ENCODE measurements at places on chromosomes 4 and X. TPM values are rescaled to one million over a fixed set of nuclear protein-coding genes. Genes with fewer than 3 reads are reported as not detected.
A peak's percentile ranks its signal among the peaks of the same experiment; 100 is the strongest.

Gene TBX22
- polyA plus RNA-seq, result not detected

Gene GC
- not detected for polyA plus RNA-seq

DNA sequence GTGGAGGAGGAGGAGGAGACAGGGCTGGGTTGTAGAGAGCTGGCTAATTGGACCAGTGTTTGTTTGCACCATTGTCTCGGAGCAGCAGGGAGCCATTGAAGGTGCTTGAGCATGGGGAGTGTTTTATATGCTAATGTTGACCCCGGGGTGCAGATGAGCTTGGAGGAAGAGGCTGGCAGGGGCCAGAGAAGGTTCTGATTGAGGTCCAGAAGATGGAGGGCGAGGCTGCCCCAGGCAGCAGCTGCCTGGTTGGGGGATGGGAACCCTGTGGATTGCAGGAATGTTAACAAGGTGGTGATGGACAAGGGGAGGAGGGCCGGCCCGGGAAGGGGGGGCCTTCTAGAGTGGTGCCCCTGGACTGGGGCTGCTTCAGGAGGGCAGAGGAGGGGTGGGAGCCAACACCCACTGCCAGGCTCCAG lies 18.0 kb downstream of the DOK7 start:
- H3K27me3 ChIP-seq, result no peaks in the 10 kb centered on the region
- H3K4me3 ChIP-seq, result no peak overlapping the region
- peaks cover 9% of the 10 kb centered on the region for H3K4me1 ChIP-seq
- no peaks in the 10 kb centered on the region for H3K36me3 ChIP-seq
- no peak overlapping the region for H3K27ac ChIP-seq

Gene TENT5D
- not detected for polyA plus RNA-seq

DNA sequence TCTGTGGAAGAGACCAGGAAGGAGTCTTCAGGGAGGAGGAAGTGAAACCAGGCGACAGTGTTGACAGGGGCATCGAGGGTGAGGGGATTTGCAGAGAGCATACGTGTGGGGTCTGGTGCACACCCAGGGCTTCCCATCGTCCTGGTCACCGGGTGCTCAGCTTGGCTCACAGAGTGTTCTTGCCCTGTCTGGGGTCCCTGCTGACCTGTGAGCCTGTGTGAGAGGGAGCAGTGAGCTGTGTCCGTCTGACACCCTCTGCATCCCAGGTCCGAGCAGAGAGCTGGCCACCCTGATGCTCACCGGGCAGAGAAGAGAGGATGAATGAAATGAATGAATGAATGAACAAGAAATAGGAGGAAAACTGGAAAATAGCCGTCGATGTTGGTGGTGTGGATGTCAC lies 46.5 kb downstream of the CPZ start:
- no peak overlapping the region for H3K27ac ChIP-seq
- H3K4me1 ChIP-seq, result no peaks in the 10 kb centered on the region
- no peaks in the 10 kb centered on the region for H3K27me3 ChIP-seq
- H3K4me3 ChIP-seq, result no peak overlapping the region
- no peak for DNase-seq
- H3K36me3 ChIP-seq, result no peaks in the 10 kb centered on the region

Gene PPEF2
- not detected for polyA plus RNA-seq

GRCh38 chr4:171954650-171955049 lies 141.4 kb downstream of the GALNTL6 start:
- no peaks in the 10 kb centered on the region for H3K36me3 ChIP-seq
- no peaks in the 10 kb centered on the region for H3K27me3 ChIP-seq
- DNase-seq, result no peak

- no peak overlapping the region for H3K27ac ChIP-seq
- DNase-seq, result no peak
- no peak overlapping the region for H3K4me3 ChIP-seq
- H3K4me1 ChIP-seq, result no peaks in the 10 kb centered on the region
Measured at GRCh38 chrX:68648960-68649359, 1.5 kb downstream of the STARD8 start.

GRCh38 chr4:14990484-14990883 lies 11.8 kb upstream of the CPEB2 start:
- H3K27me3 ChIP-seq, result peaks cover 4% of the 10 kb centered on the region
- no peak for DNase-seq
- H3K4me3 ChIP-seq, result no peak overlapping the region
- H3K27ac ChIP-seq, result no peak overlapping the region
- H3K36me3 ChIP-seq, result no peaks in the 10 kb centered on the region

Gene LRCH2
- not detected for polyA plus RNA-seq

GRCh38 chr4:182575225-182575624 lies 332.0 kb downstream of the TENM3 start:
- no peaks in the 10 kb centered on the region for H3K4me1 ChIP-seq
- no peak for DNase-seq
- H3K27me3 ChIP-seq, result no peaks in the 10 kb centered on the region

GRCh38 chr4:152038238-152038637 lies 277.4 kb upstream of the GATB start:
- H3K36me3 ChIP-seq, result no peaks in the 10 kb centered on the region
- DNase-seq, result no peak
- peaks cover under 1% of the 10 kb centered on the region for H3K27me3 ChIP-seq
- H3K27ac ChIP-seq, result no peak overlapping the region
- no peak overlapping the region for H3K4me3 ChIP-seq

Gene TLR6
- 2.3 TPM for polyA plus RNA-seq

- H3K36me3 ChIP-seq, result no peaks in the 10 kb centered on the region
- no peak for DNase-seq
- H3K4me3 ChIP-seq, result no peak overlapping the region
- H3K27me3 ChIP-seq, result no peaks in the 10 kb centered on the region
- H3K4me1 ChIP-seq, result no peaks in the 10 kb centered on the region
Measured at GRCh38 chr4:71992571-71993312, 39.1 kb upstream of the NPFFR2 start.

DNA sequence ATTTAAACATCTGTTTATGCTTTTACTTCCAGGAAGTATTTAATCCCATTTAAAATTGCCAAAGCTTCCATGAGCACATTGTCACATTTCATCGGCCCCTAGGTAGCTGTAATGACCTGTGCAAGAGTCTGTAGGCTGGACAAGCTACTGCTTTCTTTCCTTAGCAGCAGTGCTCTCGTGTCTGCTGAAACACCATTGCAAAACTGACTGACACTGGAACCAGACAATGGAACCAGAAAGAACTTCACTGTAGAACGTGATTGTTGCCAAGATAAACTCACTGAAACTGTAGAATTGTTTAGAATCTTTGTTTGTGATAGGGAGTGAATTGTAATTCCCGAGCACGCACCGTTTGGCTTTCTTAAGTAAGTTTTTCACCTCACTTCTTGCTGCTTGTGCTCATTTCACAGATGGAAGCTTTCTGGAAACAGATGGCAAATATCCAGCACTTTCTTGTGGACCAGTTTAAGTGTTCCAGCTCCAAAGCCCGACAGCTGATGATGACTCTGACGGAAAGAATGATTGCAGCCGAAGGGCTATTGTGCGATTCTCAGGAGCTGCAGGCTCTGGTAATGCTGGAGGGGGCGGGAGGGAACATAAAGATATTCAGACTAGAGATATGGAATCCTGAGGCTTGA lies 36.9 kb downstream of the EVC start:
- no peaks in the 10 kb centered on the region for H3K4me1 ChIP-seq
- H3K4me3 ChIP-seq, result no peak overlapping the region
- no peak overlapping the region for H3K27ac ChIP-seq
- H3K27me3 ChIP-seq, result no peaks in the 10 kb centered on the region

Gene PRRG1
- not detected for polyA plus RNA-seq

Gene CLDN2
- polyA plus RNA-seq, result not detected

Gene DRP2
- polyA plus RNA-seq, result 0.10 TPM

- no peak for DNase-seq
- no peaks in the 10 kb centered on the region for H3K36me3 ChIP-seq
- no peaks in the 10 kb centered on the region for H3K4me1 ChIP-seq
- H3K27ac ChIP-seq, result no peak overlapping the region
Measured at GRCh38 chr4:99219479-99219878, 433 bp upstream of the ADH6 start.

DNA sequence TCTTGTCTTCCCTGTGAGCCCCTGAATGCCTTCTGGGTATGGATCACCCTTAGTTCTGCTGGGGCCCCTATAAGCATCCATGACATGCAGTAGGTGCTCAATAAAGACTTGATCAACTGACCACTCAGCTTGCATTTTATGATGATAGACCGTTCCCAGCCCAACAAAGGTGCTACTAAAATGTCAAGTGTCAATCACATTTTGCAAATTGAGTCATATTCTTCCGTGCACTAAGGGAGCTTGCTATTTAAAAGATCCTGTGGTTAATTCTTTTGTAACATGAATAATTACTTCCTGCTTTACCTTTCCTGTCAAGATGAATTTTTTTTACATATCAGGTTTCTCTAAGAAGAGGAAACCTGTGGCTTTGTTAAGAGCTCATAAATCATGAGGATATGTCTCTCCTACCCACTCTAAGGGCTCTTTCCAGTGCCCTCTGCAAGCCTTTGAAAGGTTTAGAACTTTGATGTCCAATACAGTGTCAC lies 47.6 kb downstream of the SH3KBP1 start:
- peaks cover 31% of the 10 kb centered on the region for H3K4me1 ChIP-seq
- H3K36me3 ChIP-seq, result no peaks in the 10 kb centered on the region
- peak overlapping the region; percentile 61 for H3K27ac ChIP-seq
- H3K27me3 ChIP-seq, result no peaks in the 10 kb centered on the region
- DNase-seq, result no peak

Gene ARR3
- polyA plus RNA-seq, result not detected

- H3K27me3 ChIP-seq, result no peaks in the 10 kb centered on the region
- H3K4me3 ChIP-seq, result peak overlapping the region; percentile 86
- H3K4me1 ChIP-seq, result peaks cover 19% of the 10 kb centered on the region
- no peak for DNase-seq
- no peaks in the 10 kb centered on the region for H3K36me3 ChIP-seq
Measured at GRCh38 chrX:23908219-23909004, 606 bp downstream of the CXorf58 start.

GRCh38 chr4:111475001-111475400 lies 670.3 kb upstream of the FAM241A start:
- H3K27ac ChIP-seq, result no peak overlapping the region
- H3K36me3 ChIP-seq, result no peaks in the 10 kb centered on the region
- H3K4me3 ChIP-seq, result no peak overlapping the region
- DNase-seq, result no peak
- no peaks in the 10 kb centered on the region for H3K4me1 ChIP-seq
- H3K27me3 ChIP-seq, result no peaks in the 10 kb centered on the region

GRCh38 chrX:133544115-133544514 lies 128.8 kb upstream of the GPC4 start:
- H3K4me3 ChIP-seq, result no peak overlapping the region
- no peak overlapping the region for H3K27ac ChIP-seq
- no peaks in the 10 kb centered on the region for H3K27me3 ChIP-seq
- H3K36me3 ChIP-seq, result no peaks in the 10 kb centered on the region
- H3K4me1 ChIP-seq, result no peaks in the 10 kb centered on the region

Gene RPS6KA6
- not detected for polyA plus RNA-seq

DNA sequence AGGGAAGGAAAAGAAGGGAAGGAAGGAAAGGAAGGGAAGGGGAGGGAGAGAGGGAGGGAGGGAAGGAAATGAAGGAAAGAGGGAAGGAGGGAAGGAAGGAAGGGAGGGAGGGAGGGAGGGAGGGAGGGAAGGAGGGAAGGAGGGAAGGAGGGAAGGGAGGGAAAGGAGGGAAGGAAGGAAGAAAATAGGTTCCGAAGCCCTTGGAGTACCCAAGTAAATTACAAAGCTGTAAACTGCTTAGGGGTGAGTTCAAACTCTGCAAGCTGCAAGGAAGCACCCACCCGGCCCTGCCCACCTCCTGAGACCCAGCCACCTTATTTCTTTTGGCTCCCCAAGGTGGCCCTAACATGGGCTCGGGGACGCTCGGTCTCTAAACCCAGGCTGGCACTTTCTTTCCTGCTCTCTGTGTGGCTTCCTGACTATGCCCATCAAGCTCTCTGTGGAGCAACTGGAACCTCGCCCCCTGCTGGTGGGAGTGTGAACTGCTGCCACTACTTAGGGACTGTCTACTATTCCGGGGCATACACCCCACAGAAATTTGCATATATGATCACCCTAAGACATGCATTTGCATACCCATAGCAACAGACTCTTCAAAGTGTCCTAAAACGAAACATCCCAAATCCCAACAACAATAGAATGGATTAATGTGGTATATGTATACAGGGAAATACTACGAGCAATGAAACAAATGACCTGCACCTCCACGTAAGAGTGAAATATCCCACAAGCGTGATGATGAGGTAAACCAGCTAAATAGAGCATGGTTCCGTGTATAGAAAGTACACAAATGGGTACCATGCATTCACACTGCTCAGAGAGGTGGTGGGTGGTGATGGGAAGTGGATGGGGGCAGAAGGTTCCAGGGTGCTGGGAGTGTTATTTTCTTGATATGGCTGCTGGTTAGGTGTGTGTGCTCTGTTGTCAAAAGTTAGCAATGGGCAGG lies 151.7 kb upstream of the TBL1X start:
- H3K4me3 ChIP-seq, result peak overlapping the region; percentile 19
- H3K27ac ChIP-seq, result no peak overlapping the region
- H3K36me3 ChIP-seq, result no peaks in the 10 kb centered on the region
- peak; percentile 35 for DNase-seq

GRCh38 chr4:150078579-150079080 lies 385 bp downstream of the DCLK2 start:
- peaks cover 10% of the 10 kb centered on the region for H3K4me1 ChIP-seq
- no peaks in the 10 kb centered on the region for H3K36me3 ChIP-seq
- peaks cover 15% of the 10 kb centered on the region for H3K27me3 ChIP-seq
- no peak overlapping the region for H3K27ac ChIP-seq

DNA sequence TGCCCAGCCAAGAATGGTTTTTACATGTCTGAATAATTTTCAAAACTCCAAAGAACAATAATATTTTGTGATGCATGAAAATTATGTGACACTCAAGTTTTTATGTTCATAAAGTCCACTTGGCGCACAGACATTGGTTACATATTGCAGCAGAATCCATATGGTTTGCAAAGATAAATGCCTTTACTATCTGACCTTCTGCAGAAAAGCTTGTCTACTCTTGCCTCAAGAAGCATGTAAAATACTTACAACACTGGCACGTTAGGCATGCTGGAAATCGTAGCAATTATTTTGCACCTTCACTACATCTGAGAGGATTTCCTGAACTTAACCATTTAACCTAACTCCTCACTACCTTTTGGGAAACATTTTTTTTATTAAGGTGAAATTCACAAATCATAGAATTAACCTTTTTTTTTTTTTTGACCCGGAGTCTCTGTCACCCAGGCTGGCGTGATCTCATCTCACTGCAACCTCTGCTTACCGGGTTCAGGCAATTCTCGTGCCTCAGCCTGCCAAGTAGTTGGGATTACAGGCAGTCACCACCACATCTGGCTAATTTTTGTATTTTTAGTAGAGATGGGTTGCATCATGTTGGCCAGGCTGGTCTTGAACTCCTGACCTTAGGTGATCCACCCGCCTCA lies 3.5 kb upstream of the XG start:
- no peaks in the 10 kb centered on the region for H3K27me3 ChIP-seq
- peaks cover 6% of the 10 kb centered on the region for H3K36me3 ChIP-seq
- no peak overlapping the region for H3K27ac ChIP-seq
- no peak overlapping the region for H3K4me3 ChIP-seq
- no peak for DNase-seq

GRCh38 chr4:161952382-161952781 lies 211.4 kb downstream of the FSTL5 start:
- DNase-seq, result no peak
- no peaks in the 10 kb centered on the region for H3K4me1 ChIP-seq
- H3K27me3 ChIP-seq, result no peaks in the 10 kb centered on the region
- no peak overlapping the region for H3K4me3 ChIP-seq
- H3K27ac ChIP-seq, result no peak overlapping the region
- H3K36me3 ChIP-seq, result no peaks in the 10 kb centered on the region

All from CD4-positive, CD25-positive, alpha-beta regulatory T cell (primary cell).